DMS53 (cell line): ENCODE measurements at places on chromosomes 5 and 9.

DNA sequence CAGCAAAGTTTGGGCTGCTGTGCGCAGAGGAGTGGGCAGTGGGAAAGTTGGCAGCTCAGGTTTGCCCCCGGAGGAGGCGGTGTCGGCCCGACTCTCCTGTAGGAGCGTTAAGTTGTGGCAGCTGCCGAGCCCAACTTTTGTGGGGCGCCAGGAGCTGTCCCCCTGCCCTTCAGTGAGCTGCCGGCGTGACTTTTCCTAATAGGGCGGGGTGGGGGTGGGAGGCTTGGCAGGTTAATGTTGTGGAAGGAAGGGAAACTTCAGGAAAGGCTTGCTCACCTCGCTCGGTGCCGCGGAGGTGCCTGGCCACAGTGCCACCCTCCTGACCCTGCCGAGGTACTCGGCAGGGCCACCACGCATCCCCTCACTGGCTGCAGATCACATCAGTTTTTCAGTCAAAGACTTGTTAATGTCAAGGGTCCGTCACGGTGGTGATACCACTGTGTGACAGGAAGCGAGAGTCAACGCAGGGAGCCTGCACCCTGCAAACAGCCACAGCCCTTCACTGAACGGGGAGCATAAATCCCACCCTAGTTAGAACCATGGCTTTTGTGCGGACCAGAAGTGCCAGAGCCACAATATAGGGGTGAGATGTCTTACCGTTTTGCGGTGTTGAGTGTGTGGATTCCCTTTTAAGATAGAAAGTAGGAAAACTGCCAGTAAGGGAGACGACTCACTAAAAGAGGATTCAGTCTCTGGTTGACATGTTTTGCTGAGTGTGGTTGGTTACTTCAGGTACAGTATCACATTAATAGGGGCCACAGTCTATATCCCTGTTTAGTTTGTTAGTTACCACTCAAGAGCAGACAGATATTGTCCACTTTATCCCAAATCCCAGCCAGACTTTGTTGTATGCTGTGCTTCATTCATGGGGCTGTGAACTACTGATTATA lies 796 bp downstream of the LNPEP start:
- peak; percentile 63 for DNase-seq

DNA sequence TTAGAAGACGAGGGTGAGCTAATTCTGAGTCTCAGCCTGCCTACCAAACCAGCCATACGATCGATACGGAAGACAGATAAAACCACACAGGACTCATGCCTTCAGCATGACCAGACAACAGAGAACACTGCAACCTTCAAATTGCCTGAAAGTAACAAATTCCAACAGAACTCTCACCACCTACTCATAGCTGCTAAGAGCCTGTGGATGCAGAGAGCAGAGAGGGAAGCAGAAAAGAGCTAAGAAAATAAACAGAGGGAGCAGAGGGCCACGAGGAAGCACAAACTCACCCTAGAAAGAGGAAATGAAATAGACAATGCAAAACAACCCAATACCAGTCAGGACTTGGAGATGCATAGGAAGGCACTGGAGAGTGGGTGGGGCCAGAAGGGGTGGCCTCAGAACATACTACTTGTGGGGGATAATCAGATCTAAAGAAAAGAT lies 86.7 kb upstream of the TAS2R1 start:
- no peak for DNase-seq

DNA sequence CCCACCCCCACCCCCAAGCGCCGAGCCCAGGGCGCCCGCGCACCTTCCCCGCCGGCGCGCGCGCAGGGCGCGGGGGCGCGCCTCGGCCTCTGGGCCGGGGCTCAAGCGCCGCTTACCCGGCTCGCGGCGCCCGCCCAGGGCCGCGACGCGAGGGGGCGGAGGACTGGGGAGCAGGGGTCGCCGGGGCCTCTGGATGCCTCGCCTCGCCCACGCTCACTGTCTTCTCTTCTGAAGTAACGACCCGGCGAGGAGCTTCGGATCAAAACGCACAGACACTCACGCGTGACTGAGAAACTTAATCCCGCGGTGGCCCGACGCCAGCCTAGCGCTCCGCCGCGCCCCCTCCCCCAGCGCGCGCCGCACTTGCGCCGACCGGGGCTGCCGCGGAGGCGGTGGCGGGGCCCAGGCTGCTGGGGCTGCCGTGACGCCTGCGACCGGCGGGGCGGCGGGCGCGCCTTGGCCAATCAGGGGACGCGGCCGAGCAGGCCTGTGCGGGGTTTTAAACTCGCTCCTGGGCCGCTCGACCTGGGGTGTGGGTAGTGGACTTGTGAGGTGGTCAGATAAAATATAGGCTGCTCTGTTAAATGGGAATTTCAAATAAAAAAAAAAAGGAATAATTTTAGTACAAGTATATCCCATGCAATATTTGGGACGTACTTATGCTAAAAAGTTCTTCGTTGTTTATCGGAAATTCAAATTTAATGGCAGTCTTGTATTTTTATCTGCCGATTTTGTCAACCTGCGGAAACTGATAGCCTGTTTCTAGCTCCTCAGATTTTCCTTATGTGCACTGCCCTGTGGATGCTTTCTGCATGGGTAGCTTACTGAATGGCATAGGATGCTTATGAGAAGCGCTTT lies at the start of gene MPDZ:
Gene MPDZ, minus strand, starts transcription at position 409 of the 858 bp plus-strand sequence. CDS start 29,377 bp downstream, outside the sequence.
- peak; percentile 69 for DNase-seq

DNA sequence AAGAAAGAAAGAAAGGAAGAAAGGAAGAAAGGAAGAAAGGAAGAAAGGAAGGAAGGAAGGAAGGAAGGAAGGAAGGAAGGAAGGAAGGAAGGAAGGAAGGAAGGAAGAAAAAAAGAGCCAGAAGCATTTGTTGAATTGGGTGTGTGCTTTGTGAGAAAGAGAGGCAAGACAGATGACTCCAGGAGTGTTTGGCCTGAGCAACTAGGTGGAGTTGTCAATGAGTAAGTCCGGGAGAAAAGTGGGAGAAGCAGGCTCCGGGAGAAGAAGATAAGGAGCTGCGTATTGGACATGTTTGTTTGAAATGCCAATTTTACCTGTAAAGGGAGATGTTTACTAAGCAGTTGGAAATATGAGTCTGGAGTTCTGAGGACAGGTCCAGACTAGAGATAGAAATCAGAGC lies 15.1 kb upstream of the GCNT1 start:
- no peak for DNase-seq

DNA sequence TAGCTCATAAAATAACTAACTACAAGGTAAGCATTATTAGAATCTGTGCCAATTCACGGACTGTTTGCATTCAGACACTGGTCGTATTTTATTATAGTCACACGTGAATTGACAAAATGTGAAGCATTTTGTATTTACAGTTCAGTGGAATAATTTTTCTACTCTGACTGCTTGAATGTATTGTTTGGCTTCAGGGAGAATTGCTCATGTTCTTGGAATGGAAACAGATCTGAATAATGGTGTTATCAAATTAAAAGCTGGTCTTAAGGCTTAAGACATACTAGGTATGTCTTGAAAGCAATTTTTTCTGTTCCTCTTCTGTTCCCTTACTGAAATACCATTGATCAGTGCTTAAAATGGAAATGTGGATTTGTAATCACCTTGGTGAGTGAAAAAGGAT lies 543.7 kb upstream of the TLE4 start:
- no peak for DNase-seq

- no peak for DNase-seq
These were observed 4.3 kb downstream of the B4GALT1 start for GRCh38 chr9:33162721-33163311.

DNA sequence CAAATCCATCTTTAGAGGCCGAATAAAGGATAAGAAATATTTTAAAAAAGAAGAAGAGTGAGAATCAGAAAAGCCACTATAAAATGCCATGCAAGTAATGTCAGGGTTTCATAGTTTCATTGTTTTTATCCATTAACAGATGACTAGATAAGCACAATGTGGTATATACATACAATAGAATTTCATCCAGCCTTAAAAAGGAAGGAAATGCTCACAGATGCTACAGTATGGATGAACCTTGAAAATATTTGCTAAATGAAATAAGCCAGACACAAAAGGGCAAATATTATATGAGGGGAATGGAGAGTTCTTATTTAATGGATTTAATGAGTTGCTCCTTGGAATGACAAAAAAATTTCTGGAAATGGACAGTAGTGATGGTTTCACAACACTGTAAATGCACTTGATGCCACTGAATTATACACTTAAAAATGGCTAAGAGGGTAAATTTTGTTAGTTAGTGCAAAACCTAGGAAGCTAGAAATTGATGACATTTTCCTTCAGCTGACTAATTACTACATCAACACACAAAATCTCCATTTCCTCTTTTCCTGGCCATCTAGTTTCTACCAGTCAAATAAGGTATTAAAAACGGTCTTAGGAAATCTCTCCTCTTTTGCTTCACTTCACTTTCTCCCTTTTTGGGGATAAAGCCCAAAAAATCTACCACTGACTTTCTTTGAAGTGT lies 86.6 kb downstream of the GNA14 start:
- DNase-seq, result no peak

DNA sequence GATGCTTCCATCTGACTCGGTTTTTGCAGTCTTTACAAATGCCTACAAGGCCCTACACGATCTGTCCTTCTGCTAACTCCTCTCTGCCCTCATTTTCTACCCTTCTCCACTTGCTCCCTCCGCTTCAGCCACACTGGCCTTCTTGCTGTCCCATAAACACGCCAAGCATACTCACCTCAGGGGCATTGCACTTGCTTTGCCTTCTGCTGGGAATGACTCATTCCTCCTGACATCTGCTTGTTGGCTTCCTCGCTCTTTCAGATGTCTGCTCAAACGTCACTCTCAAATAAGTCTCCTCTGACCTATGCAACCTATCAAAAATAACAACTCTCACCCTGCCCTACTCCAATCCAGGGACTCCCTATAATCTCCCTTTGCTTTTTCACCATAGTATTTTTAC lies 28.2 kb downstream of the CDC25C start:
- peak; percentile 50 for DNase-seq

DNA sequence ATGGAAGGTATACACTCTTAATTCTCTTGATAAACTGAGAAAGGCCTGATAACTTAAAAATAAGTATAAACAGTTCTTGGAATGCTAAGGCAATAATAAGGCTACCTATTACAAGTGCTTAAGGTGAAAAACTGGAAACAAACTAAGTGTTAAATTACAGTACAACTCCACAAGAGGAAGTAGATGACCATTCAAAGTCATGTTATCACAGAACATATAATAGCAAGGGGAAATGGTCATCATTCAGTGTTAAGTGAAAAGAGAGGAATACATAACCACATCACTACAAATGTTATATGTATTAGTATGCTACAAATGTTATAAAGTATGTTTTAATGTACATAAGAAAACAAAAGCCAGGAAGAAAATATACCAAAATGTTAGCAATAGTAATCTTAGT lies 135.9 kb downstream of the CCDC192 start:
- peak; percentile 38 for DNase-seq

DNA sequence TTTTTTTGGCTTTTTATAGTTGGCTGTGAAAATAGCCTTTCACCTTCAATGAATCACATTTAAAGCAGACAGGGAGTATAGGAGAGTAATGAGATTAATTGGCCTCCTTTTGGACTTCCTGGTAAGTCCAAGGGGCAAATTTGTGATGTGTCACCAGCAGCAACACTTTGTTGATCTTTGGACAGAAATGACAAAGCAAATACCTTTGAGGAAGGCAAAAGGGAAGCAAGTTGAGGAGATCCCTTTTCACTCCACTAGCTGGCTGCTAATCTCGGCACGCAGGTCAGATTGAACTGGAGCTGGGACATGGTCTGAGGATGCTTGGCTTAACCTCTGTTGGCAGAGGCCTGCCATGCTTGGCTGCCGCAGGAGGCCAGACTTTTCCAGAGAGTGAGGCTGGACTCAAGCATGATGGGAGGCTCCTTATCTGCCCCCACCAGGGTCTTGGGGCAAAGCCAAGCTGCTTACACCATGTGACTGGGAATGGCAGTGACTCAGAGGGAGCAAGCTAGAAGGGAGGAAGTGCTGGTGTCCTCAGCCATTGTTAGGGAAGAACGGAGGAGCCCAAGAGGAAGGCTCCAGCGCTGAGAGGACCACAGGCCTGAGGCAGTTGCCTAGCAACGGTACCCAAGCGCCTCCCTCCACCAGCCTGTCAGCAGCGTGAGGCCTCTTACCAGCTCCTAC lies 174.5 kb upstream of the MAP1B start:
- peak; percentile 95 for DNase-seq

- DNase-seq, result no peak
These were observed 5.5 kb downstream of the F2RL2 start for GRCh38 chr5:76617675-76618074.

GRCh38 chr9:33211695-33212393 lies 28.1 kb upstream of the SPINK4 start:
- peak; percentile 47 for DNase-seq

DNA sequence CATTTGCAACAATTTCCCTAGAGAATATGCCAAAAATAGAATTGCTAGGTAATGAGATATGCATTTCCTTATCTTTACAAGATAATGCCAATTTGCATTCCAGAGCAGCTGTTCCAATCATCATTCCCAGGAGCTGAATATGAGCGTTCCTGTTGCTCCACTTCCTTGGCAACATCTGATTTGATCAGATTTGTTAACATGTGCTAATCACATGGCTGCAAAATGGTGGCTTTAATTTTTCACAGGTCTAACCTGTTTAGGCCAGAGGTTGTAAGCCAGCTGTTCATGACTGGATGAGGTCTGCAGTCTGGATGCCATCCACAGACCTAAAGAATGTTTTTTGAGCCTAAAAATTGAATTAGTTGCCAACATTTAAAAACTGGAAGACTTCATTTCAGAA lies 220.7 kb upstream of the IL12B start:
- no peak for DNase-seq

GRCh38 chr5:121138952-121139351 lies 674.9 kb downstream of the PRR16 start:
- no peak for DNase-seq

DNA sequence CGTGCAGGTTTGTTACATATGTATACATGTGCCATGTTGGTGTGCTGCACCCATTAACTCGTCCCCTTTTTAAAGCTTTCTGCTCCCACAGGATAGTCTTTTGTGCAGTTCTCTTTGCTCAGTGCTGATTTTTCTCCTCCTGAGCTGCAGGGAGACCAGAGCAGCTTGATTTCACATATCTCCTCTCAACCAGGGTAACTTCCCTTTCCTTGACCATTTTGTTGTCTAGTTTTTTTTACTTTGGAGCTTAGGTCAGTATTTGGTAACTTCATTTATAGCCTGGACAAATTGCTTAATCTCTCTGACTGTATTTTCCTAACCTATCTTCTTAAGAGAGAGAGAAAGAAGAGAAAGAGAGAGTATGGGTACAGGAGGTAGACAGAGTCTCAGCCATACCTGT lies 137.1 kb upstream of the ZNF366 start:
- DNase-seq, result no peak

GRCh38 chr5:66713998-66714397 lies 117.8 kb downstream of the MAST4 start:
- peak; percentile 94 for DNase-seq

GRCh38 chr9:127720865-127721227 lies 5.0 kb downstream of the TTC16 start:
- DNase-seq, result no peak

- DNase-seq, result no peak
These were observed 28.3 kb downstream of the TCF7 start for GRCh38 chr5:134142806-134143205.
